ENCODE measurements at places on chromosomes 5 and 9. TPM values are rescaled to one million over a fixed set of nuclear protein-coding genes. Genes with fewer than 3 reads are reported as not detected.

GABRA1 gene
- not detected for total RNA-seq

TEX48 gene
- not detected for total RNA-seq

F2R gene
- total RNA-seq: 4.3 TPM

OR1Q1 gene
- total RNA-seq: not detected

OTULINL gene
- 36.3 TPM for total RNA-seq

PCSK5 gene
- 3.0 TPM for total RNA-seq

NREP gene
- 30.3 TPM for total RNA-seq

BARHL1 gene
- not detected for total RNA-seq
